Activated CD8-positive, alpha-beta T cell treated with anti-CD3 and anti-CD28 coated beads for 36 hours (primary cell): ENCODE measurements at places on chromosomes 16 and 17. TPM values are rescaled to one million over a fixed set of nuclear protein-coding genes. Genes with fewer than 3 reads are reported as not detected.

TUBB3 gene
- 0.27 TPM for total RNA-seq

HOXB1 gene
- not detected for total RNA-seq

KRT14 gene
- total RNA-seq, result not detected

RNU2-1 gene
- 3,772 TPM for total RNA-seq

CSH1 gene
- not detected for total RNA-seq

RPS6KB1 gene
- 39.9 TPM for total RNA-seq

DNAH2 gene
- not detected for total RNA-seq

C17orf113 gene
- 0.77 TPM for total RNA-seq

GRCh38 chr17:74769856-74770497 is 6.2 kb downstream of the NAT9 start:
- no peaks in the 10 kb centered on the region for H3K27me3 ChIP-seq
- no peak for DNase-seq
- no peak overlapping the region for H3K4me3 ChIP-seq
- peak overlapping the region; percentile 52 for H3K27ac ChIP-seq

DNA sequence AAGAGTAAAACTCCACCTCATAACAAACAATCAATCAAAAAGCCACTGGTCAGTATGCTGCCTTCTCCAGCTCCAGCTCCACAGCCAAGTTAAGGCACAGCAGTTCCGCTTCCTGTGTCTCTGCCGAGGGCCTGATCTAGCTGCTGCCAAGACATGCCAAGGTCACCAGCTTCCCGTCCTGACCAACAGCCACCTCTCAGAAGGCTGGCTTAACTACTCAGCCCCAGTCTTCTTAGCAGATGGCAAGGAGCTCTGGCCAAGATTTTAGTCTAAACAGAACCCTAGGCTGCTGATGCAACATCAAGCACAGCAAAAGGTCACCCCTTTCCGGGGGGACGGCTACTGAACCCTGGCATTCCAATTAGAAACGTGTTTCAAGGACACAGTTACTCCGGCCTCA is 17.7 kb upstream of the MNT start:
- peaks cover 26% of the 10 kb centered on the region for H3K36me3 ChIP-seq
- H3K4me1 ChIP-seq, result peaks cover 4% of the 10 kb centered on the region

GRCh38 chr17:2034806-2035540 is 5.0 kb downstream of the DPH1 start:
- peaks cover 11% of the 10 kb centered on the region for H3K36me3 ChIP-seq
- no peak overlapping the region for H3K4me3 ChIP-seq
- peaks cover 17% of the 10 kb centered on the region for H3K4me1 ChIP-seq
- no peaks in the 10 kb centered on the region for H3K27me3 ChIP-seq
- no peak for DNase-seq
- H3K27ac ChIP-seq, result no peak overlapping the region

- H3K27me3 ChIP-seq, result peaks cover 11% of the 10 kb centered on the region
- DNase-seq, result no peak
- no peak overlapping the region for H3K4me3 ChIP-seq
- H3K4me1 ChIP-seq, result peaks cover 6% of the 10 kb centered on the region
Observed at GRCh38 chr16:23729503-23730424, 16.7 kb upstream of the ERN2 start.

GRCh38 chr17:45279898-45280297 is 18.0 kb upstream of the SPATA32 start:
- H3K27me3 ChIP-seq, result no peaks in the 10 kb centered on the region
- H3K4me3 ChIP-seq, result no peak overlapping the region
- H3K27ac ChIP-seq, result peak overlapping the region; percentile 46

DNA sequence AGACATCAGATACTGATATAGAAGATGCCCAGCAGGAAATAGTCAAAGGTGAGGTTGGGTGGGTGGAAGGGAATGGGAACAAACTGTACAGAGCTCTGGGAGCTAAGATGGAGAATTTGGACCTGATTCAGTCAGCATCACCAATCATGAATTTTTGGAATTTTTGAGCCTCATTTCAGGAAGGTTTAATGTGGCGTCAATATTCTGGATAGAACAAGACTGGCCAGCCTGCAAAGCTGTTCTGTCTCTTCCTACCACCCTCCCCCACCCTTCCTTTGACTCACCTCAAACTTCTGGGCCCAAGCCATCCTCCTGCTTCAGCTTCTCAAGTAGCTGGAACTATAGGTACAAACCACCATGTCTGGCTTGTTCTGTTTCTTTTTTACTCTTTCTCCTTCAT is 32.6 kb downstream of the CTCF start:
- H3K27me3 ChIP-seq, result no peaks in the 10 kb centered on the region
- peaks cover 39% of the 10 kb centered on the region for H3K4me1 ChIP-seq
- H3K4me3 ChIP-seq, result no peak overlapping the region

DNA sequence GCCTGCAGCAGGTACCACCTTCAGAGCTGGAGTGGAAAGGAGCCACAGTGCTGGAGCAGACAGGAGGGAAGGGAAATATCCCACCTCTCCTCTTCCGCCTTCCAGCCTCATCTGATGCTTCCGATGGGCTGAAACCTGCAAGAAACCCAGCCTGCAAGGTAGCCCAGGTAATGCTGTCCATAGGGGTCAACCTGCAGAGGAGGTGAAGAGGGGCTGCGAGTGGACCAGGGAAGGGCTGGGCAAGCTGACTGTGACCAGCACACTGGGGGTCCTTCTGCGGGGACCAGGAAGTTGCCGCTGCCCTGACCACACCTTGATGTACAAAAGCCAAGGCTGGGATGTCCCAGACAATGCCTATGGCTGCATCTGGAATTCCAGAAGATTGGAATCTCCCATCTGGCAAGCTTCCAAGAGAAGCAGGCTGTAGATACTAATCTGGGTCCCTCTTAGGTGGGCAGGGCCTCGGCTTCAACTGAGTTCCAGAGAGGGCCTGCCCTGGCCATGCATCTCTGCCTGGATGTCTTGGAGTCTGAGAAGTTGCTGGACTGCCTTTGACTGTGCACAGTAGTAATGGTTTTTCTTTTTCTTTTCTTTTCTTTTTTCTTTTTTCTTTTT is 5.8 kb downstream of the FOXL1 start:
- no peak overlapping the region for H3K27ac ChIP-seq
- H3K4me1 ChIP-seq, result no peaks in the 10 kb centered on the region
- no peak overlapping the region for H3K4me3 ChIP-seq
- H3K36me3 ChIP-seq, result no peaks in the 10 kb centered on the region
- peaks cover 20% of the 10 kb centered on the region for H3K27me3 ChIP-seq

GRCh38 chr17:9612006-9612405 is 33.3 kb upstream of the USP43 start:
- no peaks in the 10 kb centered on the region for H3K36me3 ChIP-seq
- DNase-seq, result no peak

- no peaks in the 10 kb centered on the region for H3K27me3 ChIP-seq
- no peaks in the 10 kb centered on the region for H3K36me3 ChIP-seq
- peaks cover 36% of the 10 kb centered on the region for H3K4me1 ChIP-seq
- peak; percentile 86 for DNase-seq
Observed at GRCh38 chr17:39239640-39240314, 14.0 kb upstream of the STAC2 start.

DNA sequence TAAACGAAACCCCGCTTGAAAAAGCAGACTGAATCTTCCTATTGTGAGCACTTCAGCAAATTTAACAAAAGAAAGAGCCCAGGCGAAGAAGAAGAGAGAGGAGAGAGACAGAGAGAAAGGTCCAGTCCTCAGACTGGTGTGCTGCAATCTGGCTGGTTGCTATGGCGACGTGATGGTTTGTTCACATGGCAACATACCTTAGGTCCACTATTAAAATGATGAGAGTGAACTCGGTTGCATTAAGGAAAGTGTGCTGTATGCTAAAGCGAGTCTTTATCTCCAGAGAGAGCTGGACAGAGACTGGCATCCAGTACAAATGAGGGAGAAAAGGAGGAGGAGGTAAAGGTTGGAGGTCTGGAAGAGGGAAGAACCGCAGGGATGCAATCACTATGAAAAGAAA is 271.8 kb upstream of the ZFHX3 start:
- no peaks in the 10 kb centered on the region for H3K36me3 ChIP-seq
- H3K4me3 ChIP-seq, result no peak overlapping the region
- H3K4me1 ChIP-seq, result no peaks in the 10 kb centered on the region

- no peak overlapping the region for H3K27ac ChIP-seq
- no peaks in the 10 kb centered on the region for H3K4me1 ChIP-seq
- H3K36me3 ChIP-seq, result no peaks in the 10 kb centered on the region
- H3K4me3 ChIP-seq, result no peak overlapping the region
- no peak for DNase-seq
Observed at GRCh38 chr17:61306003-61306402, 93.6 kb upstream of the TBX2 start.

DNA sequence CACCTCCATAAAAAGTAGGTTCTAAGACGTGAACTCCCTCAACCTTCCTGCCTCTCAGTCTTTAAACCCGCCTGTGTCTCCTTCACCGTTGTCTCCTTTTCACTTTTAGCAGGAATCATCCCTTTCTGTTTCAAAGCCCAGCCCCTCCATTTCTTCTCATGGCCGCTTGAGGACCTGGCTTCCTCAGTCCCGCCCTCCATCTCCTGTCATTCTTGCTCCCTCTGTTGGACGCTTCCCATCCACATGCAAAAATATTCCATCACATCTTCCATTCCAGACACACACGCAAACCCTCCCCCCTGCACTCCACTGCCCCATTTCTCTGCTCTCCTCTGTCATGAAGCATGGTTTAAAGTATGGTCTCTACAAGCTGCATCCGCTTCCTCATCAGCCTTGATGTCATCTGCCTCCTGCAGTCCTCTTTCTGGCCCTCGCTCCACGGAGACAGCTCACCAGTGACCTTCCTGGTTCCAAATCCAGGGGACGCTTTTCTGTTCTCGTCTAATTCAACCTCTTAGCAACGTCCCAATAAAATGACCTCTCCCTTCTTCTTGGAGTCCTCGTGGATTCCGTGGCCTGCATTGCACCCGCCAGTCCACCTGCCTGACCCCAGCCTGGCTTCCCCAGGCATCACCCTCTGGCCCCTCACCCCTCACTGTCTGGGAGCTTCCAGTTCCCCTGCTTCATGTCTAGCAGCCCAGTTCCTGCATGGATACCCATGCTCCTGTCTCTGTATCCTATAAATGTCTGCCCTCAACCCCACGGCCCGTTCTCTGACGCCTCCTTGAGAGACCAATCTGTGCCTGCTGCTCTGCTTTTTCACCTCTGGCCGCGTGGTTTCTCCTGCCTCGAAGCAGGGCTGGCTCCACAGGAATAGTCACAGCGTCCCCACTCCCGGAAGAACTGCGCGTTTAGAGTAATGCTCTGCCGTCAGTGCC is 26.2 kb downstream of the ANKRD40 start:
- H3K27ac ChIP-seq, result no peak overlapping the region
- no peak overlapping the region for H3K4me3 ChIP-seq
- peaks cover 8% of the 10 kb centered on the region for H3K27me3 ChIP-seq
- no peaks in the 10 kb centered on the region for H3K4me1 ChIP-seq

- peaks cover 16% of the 10 kb centered on the region for H3K4me1 ChIP-seq
- H3K36me3 ChIP-seq, result peaks cover 20% of the 10 kb centered on the region
- H3K4me3 ChIP-seq, result peak overlapping the region; percentile 80
- peaks cover 14% of the 10 kb centered on the region for H3K27me3 ChIP-seq
Observed at GRCh38 chr16:46885960-46886763, 2.0 kb downstream of the GPT2 start.

- no peak overlapping the region for H3K4me3 ChIP-seq
- no peaks in the 10 kb centered on the region for H3K36me3 ChIP-seq
- no peaks in the 10 kb centered on the region for H3K4me1 ChIP-seq
- no peak overlapping the region for H3K27ac ChIP-seq
- DNase-seq, result no peak
Observed at GRCh38 chr17:13378361-13378760, 223.4 kb downstream of the HS3ST3A1 start.

GRCh38 chr16:53323924-53324323 is 110.3 kb upstream of the RBL2 start:
- H3K4me3 ChIP-seq, result no peak overlapping the region
- H3K27ac ChIP-seq, result no peak overlapping the region
- no peaks in the 10 kb centered on the region for H3K4me1 ChIP-seq
- H3K36me3 ChIP-seq, result peaks cover 8% of the 10 kb centered on the region
- no peak for DNase-seq

- no peaks in the 10 kb centered on the region for H3K36me3 ChIP-seq
- H3K27ac ChIP-seq, result no peak overlapping the region
Observed at GRCh38 chr17:7367083-7367482, 12.1 kb downstream of the TMEM95 start.

DNA sequence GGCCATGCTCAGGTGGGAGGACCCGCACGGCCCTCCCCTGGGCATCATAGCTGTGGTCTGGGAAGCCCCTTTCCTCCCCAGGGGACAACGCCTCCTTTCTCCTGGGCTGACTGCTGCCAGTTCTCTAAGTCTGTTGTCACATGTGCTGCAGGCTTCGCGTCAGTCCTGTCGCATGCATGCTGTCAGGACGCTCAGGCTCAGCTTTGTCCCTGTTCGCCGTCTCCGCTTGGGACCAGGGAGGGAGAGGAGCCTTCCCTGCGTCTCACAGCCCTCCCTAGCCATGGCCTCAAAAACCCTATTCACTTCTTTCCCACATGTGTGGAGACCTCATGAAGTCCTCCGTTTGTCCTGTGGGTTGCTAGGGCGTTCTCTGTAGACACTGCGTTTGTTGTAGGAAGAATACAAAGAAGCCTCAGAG is 21.4 kb downstream of the LDHD start:
- H3K27ac ChIP-seq, result no peak overlapping the region
- H3K27me3 ChIP-seq, result no peaks in the 10 kb centered on the region
- peaks cover 46% of the 10 kb centered on the region for H3K4me1 ChIP-seq
- H3K4me3 ChIP-seq, result no peak overlapping the region
- DNase-seq, result no peak
- no peaks in the 10 kb centered on the region for H3K36me3 ChIP-seq

DNA sequence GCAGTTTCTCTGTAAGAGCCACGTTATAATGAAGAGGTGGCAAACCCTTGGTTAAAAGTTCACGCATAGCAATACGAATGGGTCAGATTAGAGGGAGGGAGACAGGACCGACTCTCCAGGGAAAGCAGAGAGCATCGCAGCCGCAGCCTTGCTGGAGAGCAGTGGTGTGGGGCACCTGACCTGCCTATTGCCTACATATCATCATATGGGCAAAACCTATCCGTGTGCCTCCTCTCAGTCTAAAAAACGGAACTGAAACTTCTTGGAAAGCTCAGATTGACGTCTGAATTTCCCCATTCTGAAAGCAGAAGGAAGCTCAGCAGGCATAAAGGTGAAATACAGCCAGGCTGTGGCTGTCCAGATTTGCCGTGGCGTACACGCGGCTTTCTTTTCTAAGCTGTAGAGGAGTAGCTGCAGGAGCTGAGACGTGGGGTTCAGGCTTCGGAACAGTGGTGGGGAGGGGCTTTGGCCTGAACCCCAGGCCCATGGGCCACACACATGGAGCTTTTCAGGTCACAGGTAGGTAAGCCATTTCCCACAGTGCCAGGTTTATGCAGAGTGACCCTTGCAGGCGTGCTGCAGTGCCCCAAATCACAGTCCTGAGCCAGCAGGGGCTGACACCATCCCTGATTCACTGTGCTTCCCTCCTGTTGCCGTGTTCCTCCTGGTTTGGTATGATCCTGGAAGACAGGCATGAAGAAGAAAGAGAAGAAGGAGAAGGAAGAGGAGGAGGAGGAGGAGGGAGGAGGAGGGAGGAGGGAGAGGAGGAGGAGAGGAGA is 41.6 kb upstream of the TNRC6C start:
- H3K27ac ChIP-seq, result no peak overlapping the region
- H3K27me3 ChIP-seq, result peaks cover 26% of the 10 kb centered on the region
- H3K4me3 ChIP-seq, result peak overlapping the region; percentile 28
- H3K36me3 ChIP-seq, result no peaks in the 10 kb centered on the region
- DNase-seq, result no peak

- H3K27me3 ChIP-seq, result no peaks in the 10 kb centered on the region
- H3K36me3 ChIP-seq, result no peaks in the 10 kb centered on the region
- H3K27ac ChIP-seq, result no peak overlapping the region
- no peak overlapping the region for H3K4me3 ChIP-seq
- DNase-seq, result peak; percentile 53
- H3K4me1 ChIP-seq, result peaks cover 24% of the 10 kb centered on the region
Observed at GRCh38 chr17:68381076-68381900, 76.0 kb downstream of the WIPI1 start.
